ENCODE measurements at places on chromosomes 13 and 19.
A peak's percentile ranks its signal among the peaks of the same experiment; 100 is the strongest.

GRCh38 chr19:46600384-46601317 is 479 bp upstream of the CALM3 start:
- peak; percentile 99 for DNase-seq

- no peak for DNase-seq
Observed at GRCh38 chr13:20254076-20254475, 22.0 kb upstream of the GJB6 start.

GRCh38 chr19:41194157-41194552 is 1.1 kb downstream of the CYP2S1 start:
- no peak for DNase-seq

- no peak for DNase-seq
Observed at GRCh38 chr13:60265566-60265965, 101.8 kb upstream of the DIAPH3 start.

- DNase-seq = no peak
Observed at GRCh38 chr19:29062475-29063435, 150.2 kb downstream of the UQCRFS1 start.

- DNase-seq = peak; percentile 40
Observed at GRCh38 chr13:93260591-93260990, 34.0 kb downstream of the GPC6 start.

GRCh38 chr13:90706631-90707030 is 640.9 kb upstream of the MIR17HG start:
- no peak for DNase-seq

- no peak for DNase-seq
Observed at GRCh38 chr13:29210676-29211075, 384.8 kb downstream of the SLC7A1 start.

DNA sequence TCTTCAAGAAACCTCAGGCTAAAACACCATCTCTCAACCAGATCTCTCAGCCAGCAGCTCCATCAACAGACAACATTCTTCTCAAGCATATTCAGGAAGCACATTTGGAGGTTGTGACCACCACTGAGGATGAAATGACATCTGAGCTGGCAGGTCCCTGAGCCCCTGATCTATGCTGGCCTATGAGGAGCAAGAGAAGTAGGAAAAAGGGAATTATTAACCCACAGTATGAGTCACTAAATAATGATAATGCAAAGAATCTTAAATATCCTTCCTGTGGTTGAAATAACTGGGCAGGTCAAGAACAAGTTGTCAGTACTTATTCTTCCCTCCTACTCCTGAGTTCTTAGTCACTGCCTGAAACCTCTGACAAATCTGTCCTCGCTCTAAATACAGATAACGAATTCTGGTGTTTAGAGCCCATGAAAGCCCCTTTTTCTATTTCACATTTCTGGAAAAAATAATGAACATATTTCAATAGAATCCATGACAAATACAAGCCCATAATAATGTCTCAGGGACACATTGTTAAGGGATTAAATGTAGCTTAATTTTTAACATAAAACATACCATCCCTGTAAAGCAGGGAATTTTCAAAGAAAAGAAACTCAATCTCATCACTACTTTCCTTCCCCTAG is 225.8 kb upstream of the IRS2 start:
- peak; percentile 98 for DNase-seq

DNA sequence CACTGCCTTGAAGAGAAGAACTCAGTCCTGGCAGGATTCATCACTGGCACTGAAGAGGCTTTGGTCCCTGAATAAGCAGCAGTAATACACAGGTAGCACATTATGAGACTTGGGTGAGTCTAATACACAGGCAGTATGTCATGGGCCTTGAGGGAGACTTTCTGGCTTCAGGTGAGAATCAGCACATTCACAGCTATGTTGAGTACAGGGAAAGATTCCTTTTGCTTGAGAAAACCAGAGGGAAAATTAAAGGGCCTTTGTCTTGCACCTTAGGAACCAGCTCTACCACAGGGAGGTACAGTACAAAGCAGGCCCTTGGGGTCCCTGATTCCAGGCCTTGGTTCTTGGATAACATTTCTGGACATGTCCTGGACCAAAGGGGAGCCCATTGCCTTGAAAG is 484.6 kb downstream of the RFC3 start:
- DNase-seq = no peak

DNA sequence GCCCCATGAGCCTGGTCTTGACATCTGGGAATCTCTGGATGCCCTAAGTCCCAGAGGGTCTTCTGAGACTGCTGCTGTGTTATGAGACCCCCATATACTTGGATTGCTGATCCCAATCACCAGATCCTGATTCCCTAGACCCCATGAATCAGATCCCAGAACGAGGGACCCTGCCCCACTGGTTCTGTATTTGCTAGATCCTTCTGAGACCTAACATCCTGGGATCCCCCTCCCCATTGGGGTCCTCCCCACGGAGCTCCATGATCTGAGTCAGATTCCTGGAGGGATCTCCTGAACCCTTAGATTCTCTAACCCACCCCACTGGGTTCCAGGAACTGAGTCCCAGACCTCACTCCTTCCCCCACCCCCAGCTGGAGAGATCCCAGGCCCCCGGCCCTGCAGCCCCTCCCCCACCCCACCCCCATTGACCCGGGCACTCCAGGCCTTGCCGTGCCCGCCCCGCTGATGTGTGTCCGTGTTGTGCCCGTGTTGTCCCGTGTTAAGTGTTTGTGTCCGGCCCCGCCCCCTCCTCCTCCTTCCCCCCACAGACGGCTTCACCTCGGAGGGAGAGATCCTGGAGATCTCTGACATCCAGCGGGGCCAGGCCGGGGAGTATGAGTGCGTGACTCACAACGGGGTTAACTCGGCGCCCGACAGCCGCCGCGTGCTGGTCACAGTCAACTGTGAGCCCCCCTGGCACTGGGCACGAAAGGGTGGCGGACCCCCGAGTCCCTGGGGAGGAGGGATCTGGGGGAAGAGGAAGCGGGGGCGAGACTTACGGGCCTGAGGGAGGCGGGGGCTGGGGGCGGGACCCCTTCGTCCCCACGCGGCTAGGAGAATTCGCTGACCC is 15.0 kb downstream of the IGLON5 start:
- DNase-seq = no peak

DNA sequence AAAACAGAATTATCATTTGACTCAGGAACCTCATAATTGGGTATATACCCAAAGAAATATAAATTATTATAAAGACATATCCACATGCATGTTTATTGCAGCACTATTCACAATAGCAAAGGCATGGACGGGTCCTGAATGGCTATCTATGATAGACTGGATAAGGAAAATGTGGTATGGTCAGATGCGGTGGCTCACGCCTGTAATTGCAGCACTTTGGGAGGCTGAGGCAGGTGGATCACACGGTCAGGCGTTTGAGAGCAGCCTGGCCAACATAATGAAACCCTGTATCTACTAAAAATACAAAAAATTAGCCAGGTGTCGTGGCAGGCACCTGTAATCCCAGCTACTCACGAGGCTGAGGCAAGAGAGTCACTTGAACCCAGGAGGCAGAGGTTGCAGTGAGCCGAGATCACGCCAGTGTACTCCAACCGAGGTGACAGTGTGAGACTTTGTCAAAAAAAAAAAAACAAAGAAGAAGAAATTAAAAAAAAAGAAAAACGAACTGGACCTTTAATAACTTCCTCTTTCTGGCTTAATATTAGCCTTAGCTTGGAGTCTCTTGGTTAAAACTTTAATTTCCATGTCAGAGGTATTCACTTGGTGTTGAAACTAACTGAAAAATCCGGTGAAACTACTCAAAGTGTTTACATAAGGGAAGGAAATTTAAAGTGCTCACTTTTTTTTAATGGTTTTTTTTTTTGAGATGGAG is 104.4 kb downstream of the ZNF486 start:
- no peak for DNase-seq

DNA sequence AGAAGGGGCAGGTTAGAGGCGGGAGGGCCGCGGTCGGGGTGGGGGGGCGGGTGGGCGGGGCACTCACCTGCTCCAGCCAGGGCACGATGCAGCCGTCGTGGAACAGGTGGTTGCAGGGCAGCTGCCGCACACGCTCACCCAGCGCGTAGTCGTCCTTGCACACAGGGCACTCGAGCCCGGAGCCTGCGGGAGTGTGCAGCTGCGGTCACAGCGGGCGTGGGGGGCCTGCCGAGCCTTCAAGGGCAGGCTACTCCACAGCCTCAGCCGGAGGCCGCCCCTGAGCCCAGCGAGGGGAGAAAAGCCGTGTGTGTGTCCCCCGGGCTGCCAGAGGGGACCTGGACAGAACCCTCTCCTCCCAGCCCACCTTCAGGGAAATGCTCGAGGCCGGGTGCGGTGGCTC is 8.6 kb downstream of the FGF22 start:
- no peak for DNase-seq

DNA sequence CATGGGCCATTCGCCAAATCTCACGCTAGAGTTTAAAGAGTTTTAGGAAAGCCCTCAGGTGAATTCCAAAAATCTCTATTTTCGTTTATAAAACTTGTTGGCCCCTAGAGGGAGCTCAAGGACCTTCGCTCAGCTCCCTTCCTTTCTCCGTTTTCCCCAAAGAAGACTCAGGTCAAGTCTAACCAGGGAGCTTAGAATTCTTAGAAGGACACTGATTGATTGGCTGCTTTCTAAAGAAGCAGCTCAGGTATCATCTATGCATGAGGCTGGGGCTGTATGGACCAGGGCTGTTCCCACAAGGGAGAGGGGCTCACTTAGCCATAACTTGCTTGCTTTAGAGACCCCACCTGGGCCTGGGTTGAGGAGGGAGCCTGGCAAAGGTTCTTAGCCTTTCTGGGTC is 20.5 kb downstream of the DZIP1 start:
- DNase-seq = peak; percentile 65

GRCh38 chr19:42216653-42217519 is 591 bp downstream of the DEDD2 start:
- DNase-seq = peak; percentile 20

GRCh38 chr19:41746593-41747227 is 8.6 kb upstream of the CEACAM6 start:
- peak; percentile 37 for DNase-seq

DNA sequence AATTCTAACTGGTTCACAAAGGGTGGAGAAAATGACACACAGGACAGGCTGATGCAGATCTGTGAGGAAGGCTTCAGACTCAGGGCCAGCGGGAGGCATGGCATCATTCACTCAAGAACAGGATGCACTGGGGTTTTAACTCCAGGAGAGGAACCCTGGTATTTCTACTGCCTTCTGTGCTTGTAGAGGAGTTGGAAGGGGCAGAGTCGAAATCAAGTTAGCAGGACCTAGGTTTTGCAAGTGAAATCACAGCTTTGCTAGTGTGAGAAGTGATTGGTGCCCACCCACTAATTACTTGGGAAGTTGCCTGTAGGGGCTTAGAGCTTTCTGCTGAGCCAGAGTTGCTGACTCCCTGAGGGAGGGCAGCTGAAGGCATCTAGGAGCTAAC is 92.7 kb downstream of the AKAP11 start:
- peak; percentile 4 for DNase-seq

GRCh38 chr13:26503826-26504594 is 53.5 kb upstream of the WASF3 start:
- no peak for DNase-seq

- DNase-seq = no peak
Observed at GRCh38 chr13:42119041-42119440, 70.6 kb downstream of the DGKH start.

DNA sequence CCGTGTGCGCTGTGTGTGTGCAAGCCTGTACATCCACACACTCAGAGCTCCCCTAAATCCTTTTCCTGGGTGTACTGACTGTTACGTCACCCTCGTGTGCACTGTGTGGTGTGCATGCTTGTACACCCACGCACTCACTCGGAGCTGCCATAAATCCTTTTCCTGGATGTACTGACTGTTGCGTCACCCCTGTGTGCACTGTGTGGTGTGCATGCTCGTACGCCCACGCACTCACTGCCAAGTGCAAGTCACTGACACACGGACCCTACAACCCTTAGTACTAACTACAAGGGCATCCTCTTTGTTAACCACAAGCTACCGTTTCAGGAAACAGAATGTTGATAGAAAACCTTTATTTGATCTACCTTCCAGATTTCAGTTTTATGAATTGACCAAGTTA is 983.4 kb downstream of the EFNB2 start:
- DNase-seq = no peak

- DNase-seq = peak; percentile 81
Observed at GRCh38 chr13:43232873-43233265, 209.5 kb downstream of the DNAJC15 start.

DNA sequence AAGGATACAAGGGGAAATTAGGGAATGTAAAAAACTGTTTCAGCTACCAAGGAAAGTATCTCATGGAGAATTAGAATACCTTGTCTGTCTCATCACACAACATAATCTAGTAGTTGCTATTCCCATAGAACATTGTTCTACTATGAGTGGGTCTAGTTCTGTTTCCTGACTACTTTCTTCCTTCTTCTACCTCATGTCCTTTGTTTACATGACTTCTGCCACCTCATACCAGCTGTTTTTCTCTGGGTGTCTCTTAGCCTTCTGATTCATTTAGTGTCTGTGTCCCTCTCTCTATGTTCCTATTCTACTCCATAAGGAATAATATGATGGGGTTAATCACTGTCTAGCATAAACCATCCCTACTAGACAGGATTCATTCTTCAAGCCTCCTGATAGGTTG is 887.3 kb downstream of the DIAPH3 start:
- DNase-seq = no peak

DNA sequence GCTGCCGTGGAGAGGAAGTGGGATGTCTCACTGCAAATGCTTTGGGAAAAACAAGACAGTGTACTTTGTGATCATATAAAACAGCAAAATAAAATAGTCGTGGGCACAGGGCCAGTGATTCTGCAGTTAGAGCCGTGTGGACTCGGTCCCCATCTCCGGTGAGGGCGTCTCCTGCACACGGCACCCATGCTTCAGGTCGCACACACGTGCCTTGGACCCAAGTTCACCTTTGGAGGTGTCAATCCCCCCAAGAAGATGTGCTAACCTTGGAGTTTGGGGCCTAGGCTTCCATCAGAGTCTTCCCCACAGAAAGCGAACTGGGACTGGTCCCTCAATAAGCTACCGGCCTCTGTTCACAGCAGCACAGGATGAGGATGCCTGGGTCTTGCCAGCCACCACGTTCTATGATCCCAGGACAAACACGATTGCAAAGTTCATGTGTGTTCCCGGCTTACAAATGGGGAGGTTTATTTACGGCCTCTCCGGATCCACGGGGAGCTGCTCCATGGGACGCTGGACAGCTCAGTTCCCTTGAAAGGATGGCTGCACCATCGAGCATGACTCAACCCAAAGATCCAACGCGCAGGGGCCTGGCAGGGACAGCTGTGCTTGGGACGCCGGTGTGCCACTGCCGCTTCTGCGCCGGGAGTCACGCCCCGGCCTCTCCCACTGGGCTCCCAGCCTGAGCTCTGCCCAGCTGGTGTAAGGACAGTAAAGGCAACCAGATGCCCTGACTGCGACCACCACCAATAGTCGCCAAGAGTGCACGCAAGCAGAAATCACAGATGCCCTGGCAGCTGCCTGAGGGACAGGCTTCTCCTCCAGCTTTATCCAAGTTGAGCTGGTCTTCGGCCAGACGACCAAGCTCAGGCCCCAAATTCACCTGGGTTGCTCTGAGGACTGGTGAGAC is 8.6 kb downstream of the GAS6 start:
- no peak for DNase-seq

DNA sequence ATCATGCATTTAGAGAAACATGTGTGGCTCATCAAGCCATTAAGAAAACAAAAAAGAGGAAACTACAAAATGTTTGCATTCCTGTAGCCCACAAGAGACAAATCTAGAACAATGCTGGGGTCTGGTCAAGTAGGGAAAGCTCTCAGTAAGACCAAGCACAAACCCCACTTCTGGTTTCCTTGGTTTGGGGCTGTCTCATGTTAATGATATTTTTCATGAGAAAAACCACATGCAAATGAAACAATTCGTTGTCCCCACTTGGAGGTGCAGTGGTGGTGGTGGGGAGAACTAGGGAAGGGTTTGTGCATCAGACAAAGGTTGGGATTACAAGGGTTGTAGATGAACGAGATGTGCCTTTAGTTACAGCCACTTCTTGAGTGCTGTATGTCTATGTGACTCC is 7.0 kb upstream of the RB1 start:
- DNase-seq = no peak

All from fibroblast of skin of scalp (primary cell).